ENCODE measurements at places on chromosomes 2 and 18. TPM values are rescaled to one million over a fixed set of nuclear protein-coding genes. Genes with fewer than 3 reads are reported as not detected.

- DNase-seq = no peak
Observed at GRCh38 chr2:37306024-37306423, 18.6 kb downstream of the PRKD3 start.

- DNase-seq = no peak
Observed at GRCh38 chr2:204770735-204771134, 225.5 kb downstream of the PARD3B start.

OXER1 gene
- 4.3 TPM for total RNA-seq

TRIM43 gene
- total RNA-seq = not detected

DNA sequence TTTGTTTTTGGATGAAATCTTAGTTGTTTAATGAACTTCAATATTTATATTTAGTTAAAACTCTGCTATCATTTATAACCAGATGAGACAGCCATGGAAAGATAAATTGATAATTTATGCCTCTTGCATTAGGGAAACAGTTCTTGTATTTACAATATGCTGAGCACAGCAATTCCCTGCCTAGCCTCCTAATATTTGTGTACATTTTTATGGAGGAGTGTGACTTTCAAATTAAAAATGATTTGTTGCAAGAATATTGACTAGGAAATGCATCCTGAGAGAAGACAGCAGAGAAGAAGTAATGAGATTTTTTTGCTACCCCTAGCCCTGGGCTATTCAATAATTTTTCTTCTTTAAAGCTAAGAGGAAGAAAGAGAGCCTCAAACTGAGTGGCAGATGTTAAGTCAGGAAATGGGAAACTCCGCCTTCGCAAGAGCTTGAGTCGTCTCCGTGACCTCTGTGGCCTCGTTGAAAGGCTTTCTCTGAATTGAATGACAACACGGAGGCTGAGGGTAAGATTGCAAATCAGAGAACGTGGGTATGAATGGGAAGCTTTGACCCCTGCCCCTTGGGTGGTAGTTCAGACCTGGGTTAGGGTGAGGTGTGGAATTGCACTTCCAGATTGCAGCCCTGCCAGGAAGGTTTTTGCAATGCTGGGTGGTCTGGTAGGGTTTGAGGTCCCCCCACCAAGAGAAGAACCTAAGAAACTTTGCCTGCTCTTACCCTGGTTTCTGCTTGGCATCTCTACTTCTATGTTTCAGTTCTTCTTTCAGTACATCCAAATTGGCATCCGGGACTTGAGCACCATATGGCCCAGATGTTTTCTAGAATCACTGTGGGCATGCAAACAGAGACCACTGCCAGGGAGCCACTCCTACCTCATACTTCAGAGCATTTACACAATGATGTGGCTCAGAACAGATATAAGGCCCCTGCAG lies 210.3 kb upstream of the RBMS1 start:
- no peak for DNase-seq

VPS54 gene
- 29.7 TPM for total RNA-seq

ATF2 gene
- 69.8 TPM for total RNA-seq

- no peak for DNase-seq
Observed at GRCh38 chr18:79938196-79938595, 13.3 kb downstream of the SLC66A2 start.

- no peak for DNase-seq
Observed at GRCh38 chr2:37550190-37550589, 121.3 kb downstream of the CDC42EP3 start.

CFC1 gene
- total RNA-seq = 27.7 TPM

ATP6V1B1 gene
- total RNA-seq = not detected

- DNase-seq = no peak
Observed at GRCh38 chr18:26406854-26407517, 141.4 kb downstream of the KCTD1 start.

GATA6 gene
- total RNA-seq = 112 TPM

- DNase-seq = no peak
Observed at GRCh38 chr2:156333274-156333950, 891 bp upstream of the NR4A2 start.

ANKMY1 gene
- 29.0 TPM for total RNA-seq

IKZF2 gene
- total RNA-seq = 21.9 TPM

SOX11 gene
- 154 TPM for total RNA-seq

TUBA3E gene
- not detected for total RNA-seq

GRCh38 chr2:19574778-19575260 lies 216.4 kb upstream of the OSR1 start:
- no peak for DNase-seq

CFAP53 gene
- 1.5 TPM for total RNA-seq

- no peak for DNase-seq
Observed at GRCh38 chr2:175372704-175373701, 191.5 kb upstream of the ATP5MC3 start.

DNA sequence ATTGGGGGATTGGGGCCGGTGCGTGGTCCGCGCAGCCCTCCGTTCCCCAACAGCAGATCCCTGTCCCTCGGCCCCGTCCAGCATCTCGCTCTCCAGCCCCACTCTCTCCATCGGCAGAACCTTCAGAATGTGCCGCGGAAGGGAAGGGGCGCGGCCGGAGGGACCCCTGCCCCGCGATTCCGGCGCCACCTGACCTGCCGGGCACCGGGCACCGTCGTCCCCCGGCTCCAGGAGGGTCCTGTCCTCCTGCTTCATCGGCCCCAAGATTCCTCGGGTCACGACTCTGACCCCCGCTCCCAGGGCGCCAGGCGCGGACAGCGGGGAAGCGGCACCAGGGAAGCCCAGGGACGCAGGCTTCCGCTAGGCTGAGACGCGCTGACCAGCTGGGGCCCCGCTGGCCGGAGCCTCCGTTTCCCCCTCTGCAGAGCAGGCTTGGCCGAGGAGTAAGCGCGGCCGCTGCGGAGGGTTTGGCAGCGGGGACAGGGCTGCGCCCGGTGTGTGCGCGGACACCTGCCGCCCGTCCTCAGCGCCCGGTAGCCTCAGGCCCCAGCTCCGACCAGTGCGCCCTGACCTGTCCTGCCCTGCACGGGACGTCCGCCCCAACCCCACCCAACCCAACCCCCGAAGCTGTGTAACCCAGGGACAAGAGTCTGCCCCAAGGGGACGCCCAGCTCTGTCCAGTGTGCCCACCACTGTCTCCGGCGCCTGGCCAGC lies 16.8 kb upstream of the BOK start:
- no peak for DNase-seq

CCDC74B gene
- 10.9 TPM for total RNA-seq

- DNase-seq = no peak
Observed at GRCh38 chr2:201151127-201151981, 31.6 kb upstream of the CASP10 start.

GRCh38 chr2:25371253-25372241 lies 29.8 kb upstream of the DNMT3A start:
- no peak for DNase-seq
